Activated T-helper 1 cell treated with anti-CD3 and anti-CD28 coated beads, Interleukin-2, amount 50 U/mL, for 16 hours (primary cell): ENCODE measurements at places on chromosomes 4 and X.

GRCh38 chr4:74385386-74385785 is 20.4 kb downstream of the EREG start:
- no peak for DNase-seq

DNA sequence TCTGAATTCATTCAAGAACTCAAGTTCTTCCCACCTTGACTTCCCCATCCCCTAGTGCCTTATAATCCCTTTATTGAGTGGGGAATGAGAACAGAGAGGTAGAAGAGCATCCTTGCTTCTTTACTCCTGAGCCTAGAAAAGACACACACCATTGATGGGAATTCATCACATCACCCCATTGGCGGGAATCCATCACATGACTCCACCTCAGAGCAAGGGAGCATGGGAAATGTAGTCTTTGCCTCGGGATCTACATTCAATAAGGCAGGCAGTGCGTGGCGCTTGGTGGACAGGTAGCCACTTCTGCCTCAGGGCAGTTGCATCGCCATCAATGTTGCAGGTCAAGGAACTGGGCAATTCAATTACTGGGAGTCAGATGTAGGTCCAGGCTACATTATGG is 50.7 kb downstream of the MXRA5 start:
- no peak for DNase-seq

DNA sequence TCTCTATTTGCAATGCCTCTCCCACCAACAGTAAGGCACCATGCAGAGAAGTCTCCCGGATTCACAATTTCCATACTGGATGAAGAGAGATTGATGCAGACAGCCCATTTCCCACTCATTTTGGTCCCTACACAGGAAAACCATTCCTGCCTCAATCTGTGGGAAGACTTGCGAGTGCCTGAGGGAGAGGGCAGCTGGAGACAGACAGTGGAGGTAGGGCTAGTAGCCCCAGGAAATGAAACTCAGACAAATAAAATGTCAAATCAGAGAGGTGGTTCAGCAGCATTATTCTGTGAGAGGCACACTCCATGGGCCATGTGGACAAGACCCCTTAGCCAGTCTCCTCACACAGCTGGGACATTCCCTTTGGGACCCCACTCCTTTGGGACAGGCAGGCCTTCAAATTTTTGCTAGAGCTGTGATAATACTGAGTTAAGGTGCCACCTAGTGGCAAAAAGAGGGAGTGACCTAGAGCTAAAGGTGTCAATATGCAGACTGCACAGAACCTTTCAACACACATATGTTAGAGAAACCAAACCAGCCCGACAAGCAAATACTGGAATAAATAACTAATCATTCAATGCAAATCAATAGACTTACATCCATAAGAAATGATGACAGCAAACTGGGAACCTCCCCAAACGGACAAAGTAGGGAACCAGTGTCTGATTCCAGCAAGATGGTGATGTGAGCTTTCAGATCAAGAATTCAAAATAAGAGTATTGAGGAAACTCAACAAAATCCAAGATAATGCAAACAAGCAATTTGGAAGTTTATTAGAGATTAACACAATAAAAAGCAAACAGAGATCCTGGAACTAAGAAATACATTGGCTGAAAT is 1865.3 kb upstream of the AGA start:
- DNase-seq = no peak

DNA sequence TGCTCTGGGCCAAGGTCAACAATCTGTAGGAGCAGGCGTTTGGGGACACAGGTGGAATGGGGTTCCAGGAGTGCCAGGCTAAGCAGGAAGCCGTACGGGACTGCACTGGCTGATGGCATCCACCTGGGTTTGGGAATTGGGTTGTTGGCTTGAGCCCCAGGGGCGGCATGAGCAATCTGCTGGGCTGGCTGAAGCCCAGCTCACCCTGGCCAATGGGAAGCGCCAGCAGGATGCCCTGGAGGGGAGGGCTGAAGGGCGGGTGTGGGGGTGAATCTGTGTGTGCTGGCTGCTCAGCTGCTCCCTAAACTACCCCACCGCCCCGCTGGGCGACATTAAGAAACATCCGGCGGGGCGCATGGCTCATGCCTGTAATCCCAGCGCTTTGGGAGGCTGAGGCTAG is 8.9 kb upstream of the RGS12 start:
- DNase-seq = no peak

DNA sequence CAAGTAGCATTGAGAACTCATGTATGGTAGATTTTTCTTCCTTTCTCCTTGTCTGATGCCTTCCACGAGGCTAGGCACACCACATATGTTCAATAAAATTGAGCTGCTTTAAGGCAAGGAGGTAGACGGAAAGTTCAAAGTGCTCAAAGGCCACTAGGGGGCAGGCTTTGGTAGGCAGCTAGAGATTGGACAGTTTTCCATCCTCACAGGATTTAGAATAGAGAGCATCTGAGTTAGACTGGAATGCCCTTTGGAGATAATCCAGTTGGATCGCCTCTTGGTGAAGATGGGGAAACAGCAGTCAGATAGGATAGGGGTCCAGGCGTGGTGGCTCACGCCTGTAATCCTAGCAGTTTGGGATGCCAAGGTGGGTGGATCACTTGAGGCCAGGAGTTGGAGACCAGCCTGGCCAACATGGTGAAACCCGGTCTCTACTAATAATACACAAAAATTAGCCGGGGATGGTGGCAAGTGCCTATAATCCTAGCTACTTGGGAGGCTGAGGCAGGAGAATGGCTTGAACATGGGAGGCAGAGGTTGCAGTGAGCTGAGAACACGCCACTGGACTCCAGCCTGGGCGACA is 30.4 kb downstream of the ELF4 start:
- no peak for DNase-seq

- no peak for DNase-seq
Measured at GRCh38 chrX:40043895-40044294, 53.9 kb downstream of the BCOR start.

GRCh38 chrX:150158554-150159332 is 204.4 kb upstream of the MAMLD1 start:
- no peak for DNase-seq

DNA sequence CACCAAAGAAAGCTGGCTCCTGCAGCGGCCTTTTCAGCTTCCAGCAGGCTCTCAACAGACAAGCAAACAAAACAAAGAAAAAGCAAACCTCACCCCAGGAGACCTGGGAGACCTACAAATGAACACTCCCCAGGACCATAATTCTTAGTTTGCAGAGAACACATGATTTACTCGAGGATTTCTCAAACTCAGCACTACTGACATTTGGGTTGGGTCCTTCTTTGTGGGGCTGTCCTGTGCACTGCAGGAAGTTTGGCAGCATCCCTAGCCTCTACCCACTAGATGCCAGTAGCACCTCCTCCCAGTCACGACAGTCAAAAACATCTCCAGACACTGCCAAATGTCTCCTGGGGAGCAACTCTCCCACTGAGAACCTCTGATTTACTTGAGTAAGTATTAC is 21.9 kb downstream of the APOO start:
- DNase-seq = no peak

GRCh38 chr4:1199556-1200331 is 27.4 kb upstream of the SPON2 start:
- no peak for DNase-seq

GRCh38 chr4:3342182-3342854 is 49.5 kb downstream of the RGS12 start:
- no peak for DNase-seq

- no peak for DNase-seq
Measured at GRCh38 chrX:24027985-24028384, 999 bp upstream of the KLHL15 start.

DNA sequence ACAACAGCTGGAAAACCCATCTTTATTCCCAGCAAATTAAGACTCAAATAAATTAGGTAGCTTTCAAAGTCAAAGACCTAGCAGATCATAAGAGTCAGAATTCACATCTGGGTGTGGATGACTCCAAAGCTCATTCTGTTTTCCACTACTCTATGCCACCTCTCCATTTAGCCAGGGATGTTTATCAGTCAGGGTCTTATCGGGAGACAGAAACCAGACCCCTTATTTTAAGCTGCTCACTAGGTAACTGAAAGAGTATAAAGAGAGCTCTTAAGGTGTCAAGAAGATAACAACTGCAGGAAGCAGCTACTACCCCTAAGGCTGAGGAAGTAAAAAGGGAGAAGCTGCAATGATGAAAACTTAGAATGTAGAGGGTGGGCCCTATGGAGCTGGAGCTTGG is 333.7 kb upstream of the KLF3 start:
- no peak for DNase-seq

DNA sequence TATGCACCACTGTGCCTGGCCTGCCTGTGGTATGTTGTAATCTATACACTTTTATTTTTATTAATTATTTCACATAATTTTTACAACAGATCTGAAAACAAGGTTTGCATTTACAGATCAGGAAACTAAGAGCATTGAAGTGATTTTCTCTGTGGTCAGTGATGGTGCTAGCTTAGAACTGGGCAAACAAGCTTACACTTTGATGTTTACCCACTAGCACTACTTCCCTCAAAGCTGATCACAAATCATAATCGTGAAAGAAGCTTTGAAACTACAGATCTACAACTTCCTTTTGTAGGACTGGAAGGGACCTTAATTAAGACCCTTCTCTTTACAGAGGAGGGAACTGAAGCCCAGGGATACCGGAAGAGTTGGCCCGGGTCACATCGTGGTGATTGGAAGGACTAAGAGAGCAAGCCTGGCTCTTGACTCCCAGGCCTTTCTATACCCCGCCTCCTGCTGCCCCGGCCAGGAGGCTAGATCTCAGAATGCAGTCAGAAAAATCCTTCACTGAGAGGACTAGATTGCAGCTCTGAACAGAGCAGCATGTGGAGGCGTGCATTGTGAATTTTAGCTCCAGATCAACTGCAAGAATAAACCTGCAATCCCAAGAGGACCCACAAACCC is 93.7 kb upstream of the ZNF827 start:
- DNase-seq = no peak

GRCh38 chr4:34814266-34814665 is 1430.0 kb downstream of the ARAP2 start:
- no peak for DNase-seq

DNA sequence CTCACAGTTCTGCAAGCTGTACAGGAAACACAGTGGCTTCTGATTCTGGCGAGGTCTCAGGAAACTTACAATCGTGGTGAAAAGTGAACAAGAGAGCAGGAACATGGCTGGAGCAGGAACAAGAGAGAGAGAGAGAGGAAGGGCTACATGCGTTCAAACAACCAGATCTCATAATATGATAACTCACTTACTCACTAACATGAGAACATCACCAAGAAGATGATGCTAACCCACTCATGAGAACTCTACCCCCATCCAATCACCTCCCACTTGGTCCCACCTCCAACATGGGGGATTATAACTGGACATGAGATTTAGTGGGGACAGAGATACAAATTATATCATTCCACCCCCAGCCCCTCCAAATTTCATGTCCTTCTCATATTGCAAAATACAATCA is 9.8 kb upstream of the TLR1 start:
- no peak for DNase-seq

DNA sequence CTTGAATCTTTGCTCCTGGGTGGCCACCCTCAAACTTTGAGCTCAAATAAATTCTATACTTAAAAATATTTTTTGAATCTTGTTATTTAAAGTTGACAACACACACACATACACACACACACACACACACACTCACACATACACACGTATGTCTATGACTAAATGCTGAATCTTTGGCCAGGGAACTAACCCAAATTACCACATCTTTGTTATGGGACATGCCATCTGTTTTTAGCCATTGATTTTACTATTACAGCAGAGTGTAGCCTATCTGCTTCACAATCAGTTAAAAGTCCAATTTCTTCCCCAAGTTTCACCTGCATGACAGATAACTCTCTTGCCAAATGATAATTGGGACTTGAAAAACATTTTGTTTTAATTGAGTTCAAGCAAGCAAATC is 45.0 kb upstream of the USP46 start:
- no peak for DNase-seq

GRCh38 chrX:107826238-107827029 is 768 bp downstream of the MID2 start:
- peak; percentile 10 for DNase-seq

DNA sequence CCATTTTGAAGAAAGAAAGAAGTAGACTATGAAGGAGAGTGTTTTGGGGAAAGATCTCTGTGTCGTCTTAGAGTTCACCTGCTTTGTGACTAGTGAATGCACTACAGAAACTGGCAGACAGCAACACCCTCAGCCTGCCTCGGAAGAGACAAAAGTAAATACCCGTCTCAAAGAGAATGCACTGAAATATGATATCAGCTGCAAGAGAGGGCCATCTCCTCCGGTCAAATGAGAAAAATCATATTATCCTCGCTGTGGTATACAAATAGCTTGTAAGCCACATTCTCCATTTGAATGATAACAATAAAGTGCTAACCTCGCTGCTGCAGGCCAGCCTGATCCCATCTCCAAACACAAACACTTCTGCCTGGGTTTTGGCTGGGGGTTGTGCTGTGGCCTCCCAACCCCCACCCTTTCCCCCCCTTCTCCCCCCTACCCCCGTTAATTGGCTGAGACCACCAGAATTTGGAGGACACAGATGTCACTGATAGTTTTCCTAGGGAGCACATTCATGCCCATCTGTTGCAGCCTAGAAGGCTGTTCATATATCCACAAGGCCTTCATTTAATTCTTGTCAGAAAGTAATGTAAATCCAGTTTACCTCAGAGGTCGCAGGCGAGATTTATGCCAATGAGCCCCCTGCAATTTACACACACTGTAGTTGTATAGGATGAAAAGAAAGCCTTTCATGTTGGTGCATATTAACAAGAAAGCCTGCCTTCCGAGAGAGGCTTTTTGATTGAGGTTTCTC is 46.3 kb downstream of the ALPK1 start:
- no peak for DNase-seq

DNA sequence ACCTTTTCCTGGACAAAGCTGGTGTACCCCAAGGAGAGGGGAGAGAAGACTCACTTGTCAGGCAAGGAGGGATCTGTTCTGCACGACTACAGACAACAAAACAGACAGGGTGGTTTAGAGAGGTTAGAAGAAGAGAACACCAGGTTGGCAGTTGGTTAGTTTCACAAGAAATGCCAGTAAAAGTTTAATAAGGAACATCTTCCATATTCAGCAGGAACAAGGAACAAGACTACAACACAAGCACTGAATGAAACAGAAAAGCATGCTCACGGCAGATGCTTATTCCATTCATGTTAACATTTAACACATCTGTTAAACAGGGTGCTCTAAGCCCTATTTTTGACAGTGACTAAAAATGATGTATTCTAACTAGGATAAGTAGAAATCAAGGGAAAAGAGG is 158.2 kb downstream of the WDFY3 start:
- no peak for DNase-seq
